ENCODE measurements at places on chromosomes 4 and X.
A peak's percentile ranks its signal among the peaks of the same experiment; 100 is the strongest.

DNA sequence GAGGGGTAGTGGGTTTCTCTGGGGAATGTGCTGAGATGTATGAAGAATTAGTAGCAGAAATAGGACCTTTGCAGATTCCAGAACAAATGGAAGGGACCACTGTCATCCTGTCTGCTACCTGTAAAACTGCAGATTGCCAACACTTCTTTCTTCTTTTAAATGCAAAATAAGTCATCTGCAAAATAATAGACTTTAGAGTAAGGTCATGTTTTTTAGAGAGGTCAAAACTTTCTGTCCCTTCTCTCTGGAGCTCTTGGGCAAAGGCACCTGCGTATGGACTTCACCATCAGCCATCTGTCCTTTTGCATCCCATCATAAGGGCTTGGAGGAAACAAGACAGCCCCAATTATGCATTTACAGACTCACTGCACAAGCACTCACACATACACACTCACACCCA lies 121.1 kb upstream of the PPARGC1A start:
- no peak for DNase-seq

- peak; percentile 55 for DNase-seq
Measured at GRCh38 chr4:56742080-56742871, 61.2 kb upstream of the HOPX start.

DNA sequence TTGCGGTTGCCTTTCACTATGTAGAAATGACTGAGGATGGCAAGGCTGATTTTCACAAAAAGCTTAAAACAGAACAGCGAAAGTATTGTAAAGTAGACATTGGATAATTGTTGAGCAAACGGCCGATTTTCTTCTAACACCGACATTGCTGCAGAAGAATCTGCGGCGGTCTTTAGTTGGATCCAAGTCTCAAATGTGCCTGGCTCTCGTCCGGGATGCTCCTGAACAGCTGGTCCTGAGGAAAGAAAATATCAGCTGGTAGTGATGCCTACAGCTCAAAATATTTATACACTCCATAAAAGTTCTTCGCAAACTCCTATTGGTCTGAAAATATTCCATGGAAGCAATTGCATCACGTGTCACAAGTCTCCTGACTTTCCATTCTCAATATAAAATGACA lies at the start of gene ASB5:
Gene ASB5, minus strand, starts transcription at position 260 of the 400 bp plus-strand sequence. Its CDS starts 114 bp downstream, at position 146.
- no peak for DNase-seq

- DNase-seq: no peak
Measured at GRCh38 chr4:7165874-7166201, 26.5 kb upstream of the SORCS2 start.

- DNase-seq: peak; percentile 37
Measured at GRCh38 chr4:98577956-98578355, 80.5 kb downstream of the TSPAN5 start.

GRCh38 chr4:5030221-5030620 lies 11.0 kb upstream of the CYTL1 start:
- DNase-seq: no peak

- no peak for DNase-seq
Measured at GRCh38 chrX:15465896-15466651, 27.1 kb downstream of the PIR start.

GRCh38 chr4:34043131-34043530 lies 2201.2 kb downstream of the ARAP2 start:
- DNase-seq: no peak

DNA sequence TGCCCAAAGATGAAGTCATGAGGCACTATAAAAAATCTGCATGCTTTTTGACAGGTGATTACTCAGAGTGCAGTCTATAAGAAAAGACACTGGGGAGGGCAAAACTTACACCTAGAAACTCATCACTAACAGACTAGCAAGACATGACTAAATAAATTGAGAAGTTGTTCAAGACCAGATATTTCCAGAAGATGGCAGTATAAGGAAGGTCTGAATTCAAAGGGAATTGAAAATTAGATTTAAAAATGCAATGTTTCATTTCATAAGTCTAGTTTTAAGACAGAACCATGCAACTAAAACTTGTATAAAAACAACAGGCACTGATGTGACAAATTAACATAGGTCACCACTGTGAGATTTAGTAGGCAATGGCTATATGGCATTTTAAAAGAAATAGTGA lies 232.5 kb upstream of the POF1B start:
- no peak for DNase-seq

DNA sequence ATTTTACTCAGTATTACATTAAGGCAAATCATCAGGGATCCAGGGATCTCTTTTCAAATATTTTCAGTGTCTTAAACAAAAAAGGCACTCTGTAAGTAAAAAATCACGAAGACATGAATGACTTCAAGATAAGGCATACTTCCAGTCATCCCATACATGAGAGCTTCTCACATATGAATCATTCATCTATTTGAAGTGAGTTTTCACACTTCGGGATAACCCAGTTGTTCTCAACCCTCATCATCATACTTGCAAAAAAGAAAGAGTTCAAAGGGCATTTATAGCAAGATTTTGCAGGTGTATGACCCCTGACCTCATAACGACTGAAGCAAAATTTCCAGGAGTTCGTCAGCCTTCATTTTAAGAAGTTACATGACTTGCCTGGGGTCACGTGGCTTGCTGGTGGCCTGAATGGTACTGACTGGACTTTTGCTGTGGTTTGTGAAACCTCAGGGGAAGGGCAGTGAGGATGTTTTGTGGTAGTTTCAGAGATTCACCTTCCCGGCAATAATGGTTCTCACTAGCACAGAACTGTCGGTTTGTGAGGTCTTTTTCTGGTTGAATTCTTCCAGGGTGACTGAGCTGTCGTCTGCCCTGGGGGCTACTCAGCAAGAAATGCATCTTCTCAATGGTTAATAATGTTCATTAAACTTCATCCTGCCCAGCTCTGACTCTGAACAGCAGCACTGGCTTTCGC lies 115.8 kb upstream of the SHISA3 start:
- no peak for DNase-seq

Data from fibroblast of skin of abdomen (primary cell).